ENCODE measurements at places on chromosomes 6 and 20.
A peak's percentile ranks its signal among the peaks of the same experiment; 100 is the strongest.

- peak; percentile 64 for DNase-seq
These were observed 52.9 kb upstream of the PROKR2 start for GRCh38 chr20:5369629-5370028.

DNA sequence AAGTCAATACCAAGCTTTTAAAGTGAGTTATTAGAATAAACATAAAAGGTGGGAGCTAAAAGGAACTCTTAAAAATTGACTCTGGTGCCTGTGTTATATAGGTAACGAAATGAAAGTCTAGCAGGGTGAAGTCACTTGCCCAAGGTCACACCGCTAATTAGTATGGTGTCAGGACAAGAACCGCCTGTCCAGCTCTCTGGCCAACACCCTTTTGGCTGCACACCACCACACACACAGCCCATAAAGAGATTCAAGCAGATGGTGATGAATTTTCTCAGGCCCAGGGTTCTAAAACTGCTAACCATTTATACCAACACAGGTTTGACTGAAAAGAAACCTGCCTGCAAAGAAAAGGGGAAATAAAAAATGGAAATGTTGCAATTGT, 20.2 kb downstream of the GFOD1 start:
- DNase-seq, result no peak

- no peak for DNase-seq
These were observed 219.1 kb downstream of the ZMYND8 start for GRCh38 chr20:47137231-47137870.

GRCh38 chr20:20204256-20204655, 151.9 kb downstream of the CFAP61 start:
- DNase-seq, result no peak

- DNase-seq, result no peak
These were observed 64.5 kb upstream of the SLC22A1 start for GRCh38 chr6:160057080-160057479.

- no peak for DNase-seq
These were observed 583.5 kb downstream of the DOK5 start for GRCh38 chr20:55058938-55059337.

DNA sequence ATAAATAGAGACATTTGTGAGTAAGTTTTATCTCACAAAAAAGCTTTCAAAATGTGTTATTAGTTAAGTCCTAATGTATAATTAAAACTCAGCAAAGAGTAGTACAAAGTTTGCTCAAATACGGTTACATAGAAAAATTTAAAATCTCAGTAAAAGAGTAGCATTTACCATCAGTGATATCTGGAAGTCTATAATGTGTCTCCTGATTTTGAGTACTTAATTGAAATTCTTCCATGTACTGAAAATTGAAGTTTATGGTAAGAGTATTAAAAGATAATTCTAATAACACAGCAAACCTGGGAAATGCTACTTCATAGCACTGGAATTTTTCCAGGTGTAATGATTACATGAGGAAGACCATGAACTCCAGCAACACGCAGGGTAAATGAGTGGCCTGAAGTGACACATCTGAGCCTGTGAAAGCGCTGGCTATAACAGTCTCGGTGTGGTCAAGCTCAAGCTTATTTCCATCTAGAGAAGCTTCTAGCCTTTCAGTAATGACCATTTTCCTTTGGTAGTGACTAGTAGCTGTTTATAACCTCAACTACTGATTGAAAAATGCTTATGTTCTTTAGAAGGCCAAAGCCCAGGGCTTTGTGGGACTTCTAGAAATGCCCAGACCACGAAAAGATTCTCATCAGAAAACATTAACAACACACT, 203.2 kb downstream of the ISM1 start:
- no peak for DNase-seq

DNA sequence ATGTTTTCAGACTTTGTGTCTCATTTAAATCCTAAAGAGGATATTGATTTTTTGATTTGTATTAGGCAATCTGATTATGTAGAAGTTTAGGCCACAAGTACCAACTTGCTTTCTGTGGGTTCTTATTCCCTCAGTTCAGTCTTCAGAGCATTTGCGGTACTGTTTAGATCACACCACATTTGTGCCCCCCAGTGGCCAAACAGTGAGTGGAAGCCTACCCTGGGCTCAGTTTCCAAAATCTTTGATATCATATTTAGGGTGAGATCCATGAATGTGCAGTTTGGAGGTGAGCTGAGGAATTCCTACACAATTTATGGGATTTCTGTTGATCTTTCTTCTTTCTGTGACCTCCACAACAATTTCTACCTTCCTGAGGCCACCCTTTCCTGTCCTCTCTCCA, 92.3 kb upstream of the FUT9 start:
- DNase-seq, result no peak

Data from inflammatory macrophage treated with lipopolysaccharide for 4 hours (primary cell).